ENCODE measurements at places on chromosomes 2 and 18. TPM values are rescaled to one million over a fixed set of nuclear protein-coding genes. Genes with fewer than 3 reads are reported as not detected.

SCN2A gene
- not detected for total RNA-seq

IL18R1 gene
- 0.37 TPM for total RNA-seq

CDK15 gene
- 0.90 TPM for total RNA-seq

GPR75 gene
- total RNA-seq, result 0.53 TPM

RAD51AP2 gene
- not detected for total RNA-seq

GALNT14 gene
- 5.9 TPM for total RNA-seq

OXER1 gene
- total RNA-seq, result not detected

OR6B2 gene
- not detected for total RNA-seq

CABLES1 gene
- total RNA-seq, result 101 TPM

Measured in SK-MEL-5 (cell line).